ENCODE measurements at places on chromosomes 5 and 9.

- H3K4me1 ChIP-seq: no peaks in the 10 kb centered on the region
- no peak overlapping the region for H3K4me3 ChIP-seq
- H3K27ac ChIP-seq: no peak overlapping the region
- DNase-seq: no peak
Measured at GRCh38 chr9:105359892-105360291, 87.9 kb upstream of the FSD1L start.

- no peaks in the 10 kb centered on the region for H3K36me3 ChIP-seq
- no peak overlapping the region for H3K4me3 ChIP-seq
- H3K4me1 ChIP-seq: peaks cover 8% of the 10 kb centered on the region
- no peaks in the 10 kb centered on the region for H3K27me3 ChIP-seq
- no peak for DNase-seq
Measured at GRCh38 chr5:10502578-10502977, 60.9 kb downstream of the ROPN1L start.

- no peak for DNase-seq
- peaks cover 4% of the 10 kb centered on the region for H3K4me1 ChIP-seq
- no peaks in the 10 kb centered on the region for H3K36me3 ChIP-seq
- H3K27me3 ChIP-seq: peaks cover 42% of the 10 kb centered on the region
Measured at GRCh38 chr5:95621839-95622629, 2.1 kb downstream of the GPR150 start.

- H3K27ac ChIP-seq: no peak overlapping the region
- H3K4me3 ChIP-seq: no peak overlapping the region
- H3K36me3 ChIP-seq: no peaks in the 10 kb centered on the region
- no peaks in the 10 kb centered on the region for H3K27me3 ChIP-seq
- peaks cover 2% of the 10 kb centered on the region for H3K4me1 ChIP-seq
Measured at GRCh38 chr5:116577064-116577788, 2.6 kb upstream of the SEMA6A start.

- no peak overlapping the region for H3K27ac ChIP-seq
- no peaks in the 10 kb centered on the region for H3K27me3 ChIP-seq
- no peak for DNase-seq
Measured at GRCh38 chr9:72911816-72912215, 41.0 kb downstream of the ALDH1A1 start.

GRCh38 chr5:173775261-173776197, 112.6 kb upstream of the CPEB4 start:
- H3K27me3 ChIP-seq: no peaks in the 10 kb centered on the region
- no peaks in the 10 kb centered on the region for H3K36me3 ChIP-seq
- no peak for DNase-seq

GRCh38 chr5:176784218-176785165, 25.9 kb upstream of the UNC5A start:
- no peaks in the 10 kb centered on the region for H3K36me3 ChIP-seq
- H3K4me1 ChIP-seq: peaks cover 16% of the 10 kb centered on the region
- H3K27me3 ChIP-seq: no peaks in the 10 kb centered on the region
- no peak overlapping the region for H3K27ac ChIP-seq
- no peak for DNase-seq
